Activated CD8-positive, alpha-beta T cell treated with anti-CD3 and anti-CD28 coated beads for 36 hours (primary cell): ENCODE measurements at places on chromosomes 12 and 14. TPM values are rescaled to one million over a fixed set of nuclear protein-coding genes. Genes with fewer than 3 reads are reported as not detected.
A peak's percentile ranks its signal among the peaks of the same experiment; 100 is the strongest.

DNA sequence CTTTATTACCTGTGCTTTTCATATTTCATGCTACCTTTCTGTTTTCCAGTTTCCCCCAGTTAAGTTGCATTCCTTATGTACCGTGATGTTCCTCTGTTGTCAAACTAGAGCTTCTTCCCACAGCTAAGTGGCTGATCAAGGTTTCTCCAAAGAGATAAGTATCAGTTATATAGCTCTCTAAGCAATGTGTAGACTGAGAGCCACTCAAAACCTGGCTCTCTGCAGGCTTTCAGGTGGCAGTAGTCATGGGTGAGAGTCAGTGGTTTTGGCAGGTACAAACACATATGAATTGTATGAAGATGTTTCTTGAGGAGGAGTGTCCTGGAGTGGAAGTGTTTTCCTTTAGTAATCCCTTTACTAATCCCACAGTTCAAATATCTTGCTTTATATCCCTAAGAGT, 28.4 kb downstream of the TXNRD1 start:
- no peak for DNase-seq

- DNase-seq, result no peak
These were observed 24.0 kb downstream of the FKBP11 start for GRCh38 chr12:48901278-48901677.

GRCh38 chr12:43337571-43338444, 214.2 kb downstream of the ADAMTS20 start:
- DNase-seq, result no peak

DNA sequence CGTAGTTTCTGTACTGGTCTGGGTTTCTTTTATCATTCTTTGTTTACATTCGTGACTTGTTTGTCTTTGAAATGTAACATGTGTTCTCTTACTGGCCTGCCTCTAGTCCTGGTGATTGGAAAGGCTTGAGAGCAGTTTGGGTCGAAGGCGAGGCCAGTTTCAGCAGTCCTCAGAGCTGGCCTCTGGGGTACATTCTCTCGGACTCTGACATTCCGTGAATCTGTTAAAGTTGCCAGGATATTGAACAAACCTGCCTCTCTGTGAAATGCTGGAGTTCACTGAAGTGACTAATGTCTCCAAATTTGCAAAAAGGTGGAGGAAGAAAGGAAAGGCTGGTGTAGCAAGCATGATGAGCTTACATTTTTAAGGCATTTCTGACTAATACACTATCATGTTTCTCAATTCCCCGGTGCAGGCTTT, 1.5 kb downstream of the PLEKHA5 start:
- no peak for DNase-seq

DNA sequence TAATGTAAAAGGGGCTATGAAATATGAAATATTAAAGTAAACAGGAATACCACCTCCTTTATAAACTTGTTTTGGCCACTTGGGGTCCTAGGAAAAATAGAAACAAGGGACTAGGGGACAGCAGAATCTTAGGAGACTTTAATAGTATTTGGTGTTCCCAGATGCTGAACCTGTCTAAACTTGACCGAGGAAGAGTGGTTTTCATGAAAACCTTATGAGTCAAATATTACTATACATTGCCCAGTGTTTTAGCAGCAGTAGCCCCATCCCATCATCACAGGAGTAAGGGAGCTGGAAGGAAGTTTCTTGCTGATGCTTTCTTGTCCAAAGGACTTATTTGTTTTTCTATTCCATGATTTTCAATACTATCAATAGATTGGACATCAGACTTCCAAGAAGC, 177.5 kb upstream of the CAND1 start:
- no peak for DNase-seq

- no peak for DNase-seq
These were observed 89.0 kb upstream of the HOXC13 start for GRCh38 chr12:53849656-53850055.

- peak; percentile 13 for DNase-seq
These were observed 91.5 kb upstream of the PTGDR start for GRCh38 chr14:52175982-52176502.

- DNase-seq, result no peak
These were observed 33.1 kb upstream of the PTPRO start for GRCh38 chr12:15289192-15289591.

Gene NFATC4
- total RNA-seq, result 1.3 TPM
